Stimulated activated CD8-positive, alpha-beta memory T cell treated with anti-CD3 and anti-CD28 coated beads, Interleukin-2, amount 100 ng/mL, for 48 hours (primary cell): ENCODE measurements at places on chromosomes 13 and 19.

- no peak for DNase-seq
Measured at GRCh38 chr13:80050252-80050651, 290.7 kb downstream of the SPRY2 start.

DNA sequence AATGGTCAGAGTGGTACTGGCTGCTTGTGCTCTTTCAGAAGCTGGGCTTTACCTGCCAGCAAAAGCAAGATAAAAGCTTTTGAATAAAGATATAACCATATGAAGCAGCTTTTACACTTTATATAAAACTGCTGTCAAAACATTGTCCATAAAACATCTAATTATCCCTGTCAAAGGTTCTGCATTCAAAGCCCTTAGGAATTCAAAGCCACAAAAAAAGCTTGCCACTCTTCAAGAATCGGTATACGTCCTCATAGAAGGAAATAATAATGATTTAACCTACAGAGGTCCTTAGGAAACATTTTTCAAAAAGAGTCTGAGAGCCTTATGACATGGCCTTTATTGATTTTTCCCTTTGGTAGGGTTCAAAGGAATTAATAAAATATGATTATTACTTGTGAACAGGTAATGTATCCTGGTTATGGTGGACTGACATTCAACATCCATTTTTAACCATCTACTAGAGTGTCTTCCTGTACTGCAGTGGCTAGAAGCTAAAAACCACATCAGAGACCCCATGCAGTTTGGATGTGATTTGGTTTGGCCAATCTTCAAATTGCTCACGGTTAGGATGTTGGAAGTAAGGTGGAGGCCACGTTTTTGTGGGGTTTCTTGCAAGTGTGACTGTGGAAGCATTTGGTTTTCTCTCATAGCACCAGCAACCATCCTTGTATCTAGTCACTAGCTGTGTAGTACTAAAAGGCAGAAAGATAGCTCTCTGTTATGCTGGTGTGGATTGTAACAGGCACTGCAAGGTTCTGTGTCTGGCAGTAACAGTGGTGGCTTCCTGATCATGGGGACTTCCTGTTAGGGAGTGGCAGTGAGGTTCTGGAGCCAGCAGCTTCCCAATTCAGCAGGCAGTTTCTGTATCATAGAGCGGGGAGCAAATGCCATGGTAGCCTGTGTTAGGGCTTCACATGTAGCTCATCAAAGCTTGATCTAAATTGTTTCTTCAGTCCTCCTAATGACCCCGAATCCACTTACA lies 441.5 kb downstream of the DIAPH3 start:
- no peak for DNase-seq

DNA sequence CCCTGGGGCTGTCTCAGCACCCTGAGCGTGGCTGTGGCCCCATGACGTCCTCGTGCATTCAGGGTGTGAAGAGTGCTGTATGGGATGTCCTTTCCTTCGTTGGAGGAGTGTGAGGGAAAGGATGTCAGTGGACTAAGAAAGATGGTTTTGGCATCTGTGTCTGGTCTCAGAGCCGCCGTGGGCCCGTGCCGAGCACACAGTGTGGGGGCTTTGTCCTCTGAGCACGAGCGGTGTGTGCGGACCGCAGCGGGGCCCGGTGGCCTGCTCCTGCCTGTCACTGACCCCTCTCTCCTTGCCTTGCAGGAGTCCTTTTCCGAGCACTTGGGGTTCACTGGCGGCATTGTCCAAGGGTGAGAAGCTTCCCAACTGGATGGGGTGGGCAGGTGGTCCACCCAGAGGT lies 63.3 kb upstream of the LDLR start:
- DNase-seq, result no peak

DNA sequence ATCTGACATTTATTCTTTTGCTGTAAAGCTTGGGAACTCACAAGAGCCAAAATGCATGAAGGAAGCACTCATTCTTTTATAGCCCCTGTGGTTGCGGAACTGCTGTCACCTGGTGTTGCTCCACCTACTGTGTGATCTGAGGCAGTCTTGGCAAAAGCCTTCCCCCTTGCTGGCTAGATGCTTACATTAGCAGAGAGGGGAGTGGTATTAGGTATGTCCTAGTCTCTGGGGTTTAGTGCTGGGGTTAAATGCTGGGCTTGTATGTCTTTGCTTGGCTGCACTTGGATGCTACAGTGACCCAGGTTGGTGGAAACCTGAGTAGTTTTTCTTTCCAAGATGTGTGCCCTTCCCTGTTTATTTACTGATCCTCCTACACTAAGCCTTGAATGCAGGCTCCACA lies 99.3 kb downstream of the WDFY2 start:
- DNase-seq, result no peak
